Left lung (tissue), 14 donors: ENCODE measurements at places on chromosomes 16 and 17. TPM values are rescaled to one million over a fixed set of nuclear protein-coding genes. Genes with fewer than 3 reads are reported as not detected.
A peak's percentile ranks its signal among the peaks of the same experiment; 100 is the strongest.

Gene PRR11
- 9.8 TPM for total RNA-seq

- peak within 1 kb of the TSS; percentile 62 for H3K27ac ChIP-seq
- H3K36me3 ChIP-seq = no peaks in the 10 kb centered on the region
- peaks cover 22% of the 10 kb centered on the region for H3K4me1 ChIP-seq
These were observed at the start of gene PITPNM3 for GRCh38 chr17:6556121-6557039. PITPNM3 (minus strand) TSS chr17:6556555; CDS start chr17:6556406, 149 bp downstream.

DNA sequence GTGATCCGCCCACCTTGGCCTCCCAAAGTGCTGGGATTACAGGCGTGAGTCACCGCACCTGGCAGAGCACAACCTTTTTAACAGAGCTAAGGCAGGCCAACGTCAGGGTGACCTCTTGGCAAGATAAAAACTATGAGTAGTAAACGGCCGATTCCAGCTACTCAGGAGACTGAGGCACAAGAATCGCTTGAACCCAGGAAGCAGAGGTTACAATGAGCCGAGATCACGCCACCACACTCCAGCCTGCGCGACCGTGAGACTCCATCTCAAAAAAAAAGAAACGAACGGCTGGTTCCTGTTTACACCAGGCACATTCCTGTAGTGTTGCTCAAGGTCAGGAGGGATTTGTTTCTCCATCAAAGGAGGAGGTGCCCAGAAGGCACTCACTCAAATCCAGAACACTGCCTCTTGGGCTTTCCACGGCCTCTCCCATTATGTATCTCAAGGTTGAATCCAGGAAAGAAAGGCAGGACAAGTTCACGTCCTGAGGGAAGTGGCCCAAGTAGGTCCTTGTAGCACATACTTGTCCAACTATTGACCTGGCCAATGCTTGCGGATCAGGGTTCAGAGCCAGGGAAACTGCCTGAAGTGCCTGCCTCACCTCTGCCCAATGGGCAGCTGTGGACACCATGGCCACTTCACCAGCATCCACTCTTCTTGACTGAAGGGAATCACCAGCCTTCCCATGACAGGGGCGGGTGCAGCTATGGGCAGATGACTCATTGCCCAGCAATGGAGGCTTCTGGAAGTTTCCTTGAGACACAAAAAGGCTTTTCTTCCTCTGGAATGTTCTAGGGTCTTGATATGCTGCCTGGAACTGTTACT is 13.5 kb downstream of the KNOP1 start:
- DNase-seq = no peak
- H3K36me3 ChIP-seq = peaks cover 85% of the 10 kb centered on the region
- no peak overlapping the region for H3K4me3 ChIP-seq
- H3K27ac ChIP-seq = peak overlapping the region; percentile 68
- H3K27me3 ChIP-seq = no peaks in the 10 kb centered on the region

Gene CNEP1R1
- total RNA-seq = 28.7 TPM

- no peaks in the 10 kb centered on the region for H3K36me3 ChIP-seq
- H3K27ac ChIP-seq = no peak overlapping the region
- H3K4me3 ChIP-seq = no peak overlapping the region
- DNase-seq = no peak
These were observed 31.1 kb downstream of the PPM1E start for GRCh38 chr17:58786586-58787295.

DNA sequence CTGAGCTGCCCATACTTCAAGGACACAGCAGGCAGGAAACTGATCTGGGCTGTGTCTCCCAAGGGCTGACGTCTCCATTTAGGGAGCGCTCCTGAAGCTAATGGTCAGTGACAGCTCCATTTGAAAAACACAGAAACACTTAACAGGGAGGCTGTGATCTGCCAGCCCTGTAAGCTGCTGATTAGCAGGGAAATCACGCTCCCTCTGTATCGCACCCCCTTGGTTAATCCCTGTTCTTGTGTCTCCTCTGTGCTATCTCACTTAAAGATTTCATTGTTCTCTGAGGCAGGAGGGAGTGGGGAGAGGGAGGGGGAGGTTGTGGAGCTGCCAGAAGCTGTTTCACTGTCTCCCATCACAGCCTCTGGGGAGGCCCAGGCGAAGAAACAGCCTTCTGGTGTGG is 47.4 kb upstream of the CACNG3 start:
- no peak overlapping the region for H3K4me3 ChIP-seq
- no peaks in the 10 kb centered on the region for H3K4me1 ChIP-seq
- H3K36me3 ChIP-seq = peaks cover 27% of the 10 kb centered on the region
- DNase-seq = no peak

Gene SHCBP1
- 8.6 TPM for total RNA-seq

DNA sequence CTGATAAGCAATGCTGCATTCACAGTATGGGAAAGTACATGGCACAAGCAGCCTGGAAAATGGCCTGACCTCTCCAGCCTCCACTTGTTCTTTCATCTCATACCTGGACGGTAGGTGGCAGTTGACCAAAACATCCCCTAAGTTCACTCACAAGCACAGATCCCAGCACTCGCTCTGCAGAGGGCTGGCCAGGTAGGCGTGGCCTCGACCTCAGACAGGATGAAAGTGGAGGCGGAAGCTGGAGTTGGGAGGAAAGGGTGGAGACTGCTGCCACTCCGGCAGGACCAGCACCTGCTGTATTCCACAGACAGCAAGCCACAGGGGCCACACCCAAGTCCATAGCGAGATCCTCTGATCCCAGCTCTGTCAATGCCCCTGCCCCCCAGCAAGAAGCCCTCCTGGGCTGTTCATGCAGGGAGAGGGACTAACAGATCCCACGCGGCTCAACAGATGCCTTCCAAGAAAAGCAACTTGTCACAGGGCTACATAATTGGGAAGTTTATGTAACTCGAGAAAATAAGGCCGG is 31.3 kb downstream of the ZCCHC14 start:
- peak overlapping the region; percentile 48 for H3K27ac ChIP-seq
- H3K4me3 ChIP-seq = no peak overlapping the region
- peak; percentile 90 for DNase-seq

Gene CBX8
- 7.9 TPM for total RNA-seq

DNA sequence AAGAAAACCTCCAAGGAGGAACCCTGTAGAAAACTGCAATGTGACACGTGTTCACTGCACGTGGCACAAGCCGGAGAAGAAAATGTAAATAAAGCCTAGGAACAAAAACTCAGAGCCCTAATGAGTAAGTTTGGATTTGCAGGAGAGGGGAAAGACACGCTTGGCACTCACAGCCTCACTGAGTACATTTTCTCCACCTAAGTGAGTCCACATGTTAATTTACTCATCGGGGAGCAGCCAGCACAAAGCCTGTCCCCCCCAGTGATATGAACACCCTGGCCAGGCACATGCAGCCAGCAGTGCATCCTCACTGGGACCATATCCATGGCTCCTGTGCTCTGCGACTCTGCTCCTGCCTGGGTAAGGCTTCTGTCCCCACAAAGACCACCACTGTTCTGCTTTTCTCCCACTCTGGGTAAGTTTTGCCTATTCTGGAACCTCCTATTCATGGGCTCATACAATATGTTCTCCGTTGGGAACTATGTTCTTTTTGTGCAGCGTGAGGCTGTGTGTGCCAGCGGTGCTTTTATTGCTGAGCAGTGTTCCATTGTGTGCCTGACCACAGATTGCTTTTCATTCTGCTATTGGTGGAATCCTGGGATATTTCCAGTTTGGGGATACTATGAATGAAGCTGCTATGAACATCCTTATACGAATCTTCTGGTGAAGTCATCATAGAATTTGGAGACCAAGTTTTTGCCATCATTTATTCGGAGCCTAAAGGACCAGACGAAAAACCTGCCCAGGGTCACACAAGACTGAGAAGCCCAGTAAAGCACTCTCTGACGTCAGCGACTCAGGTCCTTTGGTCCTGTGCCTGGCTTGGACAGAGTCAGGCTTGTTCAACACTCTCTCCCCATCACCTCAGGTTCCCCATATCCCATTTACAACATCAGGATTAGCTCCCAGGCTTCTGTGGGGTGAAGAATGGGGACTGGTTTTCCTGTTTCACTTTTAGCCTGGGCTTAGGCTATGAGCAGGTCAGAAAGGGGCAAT is 53.3 kb downstream of the RNF112 start:
- peaks cover 15% of the 10 kb centered on the region for H3K4me1 ChIP-seq
- H3K36me3 ChIP-seq = no peaks in the 10 kb centered on the region
- H3K27me3 ChIP-seq = no peaks in the 10 kb centered on the region

- H3K27ac ChIP-seq = peak overlapping the region; percentile 95
- H3K36me3 ChIP-seq = peaks cover 35% of the 10 kb centered on the region
- H3K4me1 ChIP-seq = peaks cover 16% of the 10 kb centered on the region
- H3K4me3 ChIP-seq = peak overlapping the region; percentile 79
- H3K27me3 ChIP-seq = no peaks in the 10 kb centered on the region
These were observed 1.4 kb downstream of the STAT5A start for GRCh38 chr17:42289611-42290181.
